Activated naive CD8-positive, alpha-beta T cell treated with anti-CD3 and anti-CD28 coated beads, Interleukin-2, amount 10 ng/mL, durations not matched to agents 7 days and 5 days (primary cell): ENCODE measurements at places on chromosomes 2 and 18. TPM values are rescaled to one million over a fixed set of nuclear protein-coding genes. Genes with fewer than 3 reads are reported as not detected.

The ERMN gene
- total RNA-seq = 3.1 TPM

The INHA gene
- not detected for total RNA-seq

The AQP12A gene
- total RNA-seq = not detected

The MPP4 gene
- total RNA-seq = not detected

The EVX2 gene
- total RNA-seq = not detected

The LINC00305 gene
- not detected for total RNA-seq

The HOXD13 gene
- total RNA-seq = not detected

The ANKRD29 gene
- not detected for total RNA-seq

The LYPD6B gene
- not detected for total RNA-seq

The MAB21L4 gene
- total RNA-seq = not detected

The TTN gene
- 13.5 TPM for total RNA-seq

DNA sequence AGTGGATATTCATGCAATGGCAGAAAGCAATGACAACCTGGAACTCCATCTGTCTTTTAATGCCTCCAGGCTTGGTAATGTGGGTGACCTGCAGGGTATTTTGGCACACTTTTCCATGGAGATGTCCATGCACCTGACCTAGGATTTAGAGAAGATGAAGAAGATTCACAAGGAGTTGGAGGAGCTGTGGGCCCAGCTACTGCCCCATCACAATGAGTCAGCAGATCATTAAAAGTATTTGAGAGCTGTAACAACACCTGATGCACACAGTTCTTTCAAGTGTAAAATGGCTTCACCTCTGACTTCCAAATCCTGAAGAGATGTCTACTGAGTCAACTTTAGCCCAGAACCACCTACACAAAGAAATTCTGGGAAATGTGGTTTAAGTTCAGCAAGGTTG is 22.1 kb upstream of the OSR1 start:
- H3K27ac ChIP-seq = no peak overlapping the region
- no peak overlapping the region for H3K4me3 ChIP-seq
- H3K4me1 ChIP-seq = no peaks in the 10 kb centered on the region
- H3K36me3 ChIP-seq = no peaks in the 10 kb centered on the region
- H3K27me3 ChIP-seq = peaks cover 23% of the 10 kb centered on the region

GRCh38 chr18:35282353-35282752 is 7.7 kb downstream of the ZSCAN30 start:
- DNase-seq = no peak
- H3K27me3 ChIP-seq = no peaks in the 10 kb centered on the region
- no peak overlapping the region for H3K4me3 ChIP-seq
- peaks cover 67% of the 10 kb centered on the region for H3K36me3 ChIP-seq

DNA sequence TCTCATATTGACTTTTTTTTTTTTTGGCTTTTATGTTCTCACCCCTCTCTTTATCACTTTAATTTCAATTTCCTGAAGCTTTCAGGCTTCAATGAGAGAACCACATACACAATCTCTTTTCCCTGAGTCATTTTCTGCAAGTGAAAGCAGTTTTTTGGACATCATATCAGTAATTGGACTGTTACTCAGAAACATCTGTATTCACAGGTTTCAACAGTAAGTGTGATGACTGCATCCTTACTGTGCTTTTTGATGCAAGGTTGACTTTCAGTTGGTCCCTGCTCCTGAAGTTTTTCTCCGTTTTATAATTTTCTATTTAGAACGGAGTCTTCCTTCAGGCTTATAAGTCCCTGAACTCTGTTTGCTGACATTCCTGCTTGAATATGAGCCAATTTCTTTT is 70.5 kb upstream of the CCBE1 start:
- H3K27ac ChIP-seq = no peak overlapping the region
- no peaks in the 10 kb centered on the region for H3K36me3 ChIP-seq
- H3K27me3 ChIP-seq = peaks cover 2% of the 10 kb centered on the region
- H3K4me3 ChIP-seq = no peak overlapping the region

- no peak overlapping the region for H3K27ac ChIP-seq
- DNase-seq = no peak
- peak overlapping the region; percentile 64 for H3K4me3 ChIP-seq
- no peaks in the 10 kb centered on the region for H3K36me3 ChIP-seq
- H3K4me1 ChIP-seq = peaks cover 7% of the 10 kb centered on the region
Measured at GRCh38 chr2:25131567-25132298, 36.6 kb downstream of the POMC start.

GRCh38 chr2:96117701-96118588 is 1.6 kb upstream of the ADRA2B start:
- H3K4me3 ChIP-seq = peak overlapping the region; percentile 71
- peaks cover 17% of the 10 kb centered on the region for H3K4me1 ChIP-seq
- no peak overlapping the region for H3K27ac ChIP-seq
- peak; percentile 37 for DNase-seq

DNA sequence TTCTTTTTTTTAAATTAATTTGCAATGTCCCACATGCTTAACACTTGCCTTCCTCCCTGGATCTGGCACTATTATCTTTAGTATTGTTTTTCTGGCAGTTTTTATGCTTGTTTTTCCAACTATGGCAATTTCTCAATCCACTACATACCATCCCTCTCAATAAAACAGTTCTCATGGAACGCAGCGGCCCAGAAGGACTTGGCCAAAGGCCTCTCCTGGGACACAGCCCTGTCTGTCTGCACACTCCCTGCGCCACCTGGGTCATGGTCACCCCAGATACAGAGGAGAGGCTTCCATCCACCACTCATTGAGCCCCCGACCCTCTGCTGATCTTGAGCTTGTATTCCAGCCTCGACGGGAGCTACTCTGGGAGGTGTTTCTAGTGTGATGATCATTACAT is 91.2 kb downstream of the TWIST2 start:
- no peak overlapping the region for H3K27ac ChIP-seq
- DNase-seq = no peak
- no peaks in the 10 kb centered on the region for H3K36me3 ChIP-seq
- H3K4me3 ChIP-seq = no peak overlapping the region
- peaks cover 5% of the 10 kb centered on the region for H3K27me3 ChIP-seq

GRCh38 chr2:12728221-12728777 is 11.6 kb downstream of the TRIB2 start:
- H3K27me3 ChIP-seq = no peaks in the 10 kb centered on the region
- peak; percentile 67 for DNase-seq
- peaks cover 60% of the 10 kb centered on the region for H3K4me1 ChIP-seq
- peak overlapping the region; percentile 90 for H3K27ac ChIP-seq

- H3K4me3 ChIP-seq = no peak overlapping the region
- H3K36me3 ChIP-seq = no peaks in the 10 kb centered on the region
- no peak for DNase-seq
- peaks cover 3% of the 10 kb centered on the region for H3K27me3 ChIP-seq
- H3K27ac ChIP-seq = no peak overlapping the region
- peaks cover 2% of the 10 kb centered on the region for H3K4me1 ChIP-seq
Measured at GRCh38 chr2:122094557-122094956, 339.1 kb downstream of the TSN start.

DNA sequence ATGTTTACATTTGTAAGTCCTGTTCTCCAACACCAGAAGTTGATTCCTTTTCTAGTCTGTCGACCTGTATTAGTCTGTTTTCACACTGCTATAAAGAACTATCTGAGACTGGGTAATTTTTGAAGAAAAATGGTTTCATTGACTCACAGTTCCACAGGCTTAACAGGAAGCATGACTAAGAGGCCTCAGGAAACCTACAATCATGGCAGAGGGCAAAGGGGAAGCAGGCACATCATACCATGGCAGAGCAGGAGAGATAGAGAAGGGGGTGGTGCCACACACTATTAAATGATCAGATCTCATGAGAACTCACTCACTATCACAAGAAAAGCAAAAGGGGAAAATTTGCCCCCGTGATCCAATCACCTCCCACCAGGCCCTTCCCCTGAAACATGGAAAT is 112.8 kb upstream of the MAP3K20 start:
- peaks cover 8% of the 10 kb centered on the region for H3K36me3 ChIP-seq
- H3K27me3 ChIP-seq = peaks cover 2% of the 10 kb centered on the region
- no peak overlapping the region for H3K4me3 ChIP-seq

- H3K4me3 ChIP-seq = no peak overlapping the region
- H3K27ac ChIP-seq = no peak overlapping the region
- no peaks in the 10 kb centered on the region for H3K36me3 ChIP-seq
- peaks cover 20% of the 10 kb centered on the region for H3K27me3 ChIP-seq
- peaks cover 2% of the 10 kb centered on the region for H3K4me1 ChIP-seq
- DNase-seq = no peak
Measured at GRCh38 chr2:46690825-46691224, 211.5 kb downstream of the TMEM247 start.

- H3K27ac ChIP-seq = peak overlapping the region; percentile 28
- no peak for DNase-seq
- peak overlapping the region; percentile 51 for H3K4me3 ChIP-seq
- H3K36me3 ChIP-seq = peaks cover 24% of the 10 kb centered on the region
Measured at GRCh38 chr18:58649966-58650816, 21.1 kb upstream of the MALT1 start.

DNA sequence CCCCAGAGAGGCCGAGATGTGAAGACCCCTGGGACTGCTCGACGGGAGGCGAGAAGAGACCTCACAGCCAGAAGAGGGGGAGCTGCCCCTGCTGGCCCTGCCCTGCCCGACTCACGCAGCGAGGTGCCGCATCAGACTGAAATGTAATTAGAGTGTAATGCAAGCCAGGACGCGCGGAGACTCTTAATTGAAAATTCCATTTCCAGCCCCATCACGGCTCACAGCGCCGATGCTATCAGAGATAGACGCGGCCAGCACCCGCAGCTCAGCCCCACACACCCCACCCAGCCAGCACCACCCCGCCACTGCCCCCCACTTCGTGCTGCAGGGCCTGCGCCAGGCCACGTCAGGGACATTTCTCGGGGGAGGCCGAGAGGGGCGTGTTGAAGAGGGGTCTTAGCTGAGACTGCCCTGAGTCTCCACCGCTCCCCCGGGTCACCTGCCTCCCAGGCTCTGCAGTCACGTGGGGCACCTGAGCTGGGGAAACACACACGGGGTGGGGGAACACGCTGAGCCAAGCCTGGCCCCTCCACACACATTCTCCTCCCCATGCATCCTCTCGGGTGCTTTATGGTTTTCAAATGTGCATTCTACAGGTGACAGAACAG is 78.1 kb downstream of the TEX51 start:
- no peaks in the 10 kb centered on the region for H3K4me1 ChIP-seq
- no peak overlapping the region for H3K4me3 ChIP-seq
- H3K36me3 ChIP-seq = no peaks in the 10 kb centered on the region
- H3K27ac ChIP-seq = no peak overlapping the region
- no peak for DNase-seq

DNA sequence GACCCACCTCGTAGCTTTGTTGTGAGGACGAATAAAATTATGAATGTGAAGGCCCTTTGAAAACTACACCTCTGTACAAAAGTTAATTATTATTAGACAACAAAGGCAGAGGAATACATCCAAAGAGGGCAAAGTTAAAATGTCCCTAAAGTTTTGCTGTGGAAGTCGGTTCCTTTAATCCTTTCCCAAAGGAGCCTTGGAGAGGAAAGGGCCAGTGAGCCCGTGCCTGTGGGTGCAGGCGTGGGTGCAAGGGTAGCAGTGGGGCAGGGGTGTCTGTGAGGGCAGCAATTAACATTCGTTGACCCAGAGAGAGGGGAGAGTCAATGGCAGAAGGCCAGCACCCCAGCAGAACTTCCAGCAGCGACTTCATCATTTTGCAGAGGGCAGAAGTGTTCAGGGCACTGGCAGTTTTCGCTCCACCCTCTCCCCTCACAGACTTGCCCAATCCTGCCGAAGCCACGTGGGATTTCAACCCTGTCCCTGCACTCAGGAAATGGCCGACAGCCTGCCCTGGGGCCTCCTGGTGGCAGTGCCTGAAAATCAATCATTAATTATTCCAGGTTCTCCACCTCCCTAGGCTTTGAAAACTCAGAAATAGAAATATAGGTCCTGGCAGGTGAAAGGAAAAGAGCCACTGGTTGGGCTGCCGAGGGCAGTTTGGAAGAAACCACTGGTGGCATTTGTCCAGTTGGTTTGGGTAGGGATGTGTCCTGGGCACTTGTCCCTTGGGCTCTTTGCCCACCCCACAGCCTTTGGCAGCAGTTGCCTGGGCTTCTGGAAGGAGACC is 4.2 kb upstream of the PAX8 start:
- no peak overlapping the region for H3K27ac ChIP-seq
- peaks cover 46% of the 10 kb centered on the region for H3K27me3 ChIP-seq
- H3K36me3 ChIP-seq = no peaks in the 10 kb centered on the region
- no peaks in the 10 kb centered on the region for H3K4me1 ChIP-seq
- H3K4me3 ChIP-seq = no peak overlapping the region
- DNase-seq = no peak

GRCh38 chr2:191642541-191642940 is 35.4 kb upstream of the NABP1 start:
- no peaks in the 10 kb centered on the region for H3K27me3 ChIP-seq
- no peak for DNase-seq
- H3K4me1 ChIP-seq = peaks cover 29% of the 10 kb centered on the region
- peaks cover 8% of the 10 kb centered on the region for H3K36me3 ChIP-seq
- H3K4me3 ChIP-seq = no peak overlapping the region
- H3K27ac ChIP-seq = no peak overlapping the region

DNA sequence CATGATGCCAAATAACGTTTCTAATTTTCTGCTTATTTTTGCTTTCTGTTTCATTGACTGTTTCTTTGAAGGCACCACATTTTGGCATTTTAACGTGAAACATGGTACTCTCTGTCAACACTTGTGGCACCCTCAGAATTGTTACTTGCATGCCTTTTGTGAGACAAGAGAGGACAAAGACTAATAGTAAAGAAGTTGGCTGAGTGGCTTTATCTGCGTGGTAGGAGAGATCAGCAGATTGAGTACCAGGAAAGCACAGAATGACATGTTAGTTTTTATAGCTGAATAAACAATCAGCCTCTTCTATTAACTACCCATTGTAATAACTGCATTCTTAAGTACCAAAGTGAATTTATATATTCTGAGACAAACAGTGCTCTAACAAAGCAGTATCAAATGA is 8.6 kb downstream of the ZNF638 start:
- peaks cover 25% of the 10 kb centered on the region for H3K4me1 ChIP-seq
- H3K27me3 ChIP-seq = no peaks in the 10 kb centered on the region
- DNase-seq = no peak
- H3K36me3 ChIP-seq = peaks cover 28% of the 10 kb centered on the region
- H3K4me3 ChIP-seq = no peak overlapping the region
- H3K27ac ChIP-seq = no peak overlapping the region

GRCh38 chr18:6722690-6723089 is 6.8 kb upstream of the ARHGAP28 start:
- H3K4me3 ChIP-seq = no peak overlapping the region
- H3K4me1 ChIP-seq = no peaks in the 10 kb centered on the region
- no peak overlapping the region for H3K27ac ChIP-seq
- DNase-seq = no peak
- no peaks in the 10 kb centered on the region for H3K36me3 ChIP-seq
- no peaks in the 10 kb centered on the region for H3K27me3 ChIP-seq

- no peak overlapping the region for H3K4me3 ChIP-seq
- H3K36me3 ChIP-seq = no peaks in the 10 kb centered on the region
- no peaks in the 10 kb centered on the region for H3K4me1 ChIP-seq
- peaks cover 48% of the 10 kb centered on the region for H3K27me3 ChIP-seq
Measured at GRCh38 chr2:69272803-69273471, 114.1 kb downstream of the GFPT1 start.
